Sciatic nerve (tissue), 2 donors: ENCODE measurements at places on chromosomes 16 and 17. TPM values are rescaled to one million over a fixed set of nuclear protein-coding genes. Genes with fewer than 3 reads are reported as not detected.

IL4R gene
- 62.8 TPM for total RNA-seq

DNA sequence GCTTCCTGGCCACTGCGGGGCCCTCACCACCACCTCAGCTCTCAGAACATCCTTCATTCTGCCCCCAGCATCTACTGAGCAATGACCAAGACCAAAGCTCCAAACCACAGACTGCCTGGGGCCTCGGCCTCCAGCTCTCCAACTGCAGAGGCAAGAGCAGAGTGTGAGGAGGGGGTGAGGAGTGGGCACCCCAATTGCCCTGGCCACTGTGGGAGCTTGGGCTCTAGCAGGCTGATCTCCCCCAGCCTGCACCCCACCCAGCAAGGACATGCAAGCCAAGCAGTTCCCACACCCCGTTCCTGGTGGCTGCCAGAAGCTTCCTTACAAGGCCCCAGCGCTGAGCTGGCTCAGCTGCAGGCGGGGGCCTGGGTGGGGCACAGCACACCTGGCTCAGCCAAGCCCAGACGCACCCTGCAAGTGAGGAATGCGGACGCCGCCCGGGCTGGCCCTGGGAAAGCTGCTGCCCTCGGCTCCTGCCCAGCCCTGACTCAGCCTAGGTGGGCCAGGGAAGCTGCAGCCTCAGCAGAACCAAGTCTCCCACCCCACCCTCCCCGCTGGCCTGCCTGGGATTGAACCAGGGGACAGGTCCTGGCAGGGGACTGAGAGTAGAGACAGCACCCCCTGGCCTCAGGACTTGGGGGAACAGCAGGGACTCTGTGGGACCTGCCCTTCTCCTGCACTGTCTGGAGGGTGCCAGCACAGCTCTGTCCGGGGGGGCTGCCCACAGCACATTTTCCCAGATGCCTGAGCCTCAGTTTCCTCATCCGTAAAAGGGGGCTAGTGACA, 29.7 kb upstream of the KRT17 start:
- DNase-seq = no peak

DNA sequence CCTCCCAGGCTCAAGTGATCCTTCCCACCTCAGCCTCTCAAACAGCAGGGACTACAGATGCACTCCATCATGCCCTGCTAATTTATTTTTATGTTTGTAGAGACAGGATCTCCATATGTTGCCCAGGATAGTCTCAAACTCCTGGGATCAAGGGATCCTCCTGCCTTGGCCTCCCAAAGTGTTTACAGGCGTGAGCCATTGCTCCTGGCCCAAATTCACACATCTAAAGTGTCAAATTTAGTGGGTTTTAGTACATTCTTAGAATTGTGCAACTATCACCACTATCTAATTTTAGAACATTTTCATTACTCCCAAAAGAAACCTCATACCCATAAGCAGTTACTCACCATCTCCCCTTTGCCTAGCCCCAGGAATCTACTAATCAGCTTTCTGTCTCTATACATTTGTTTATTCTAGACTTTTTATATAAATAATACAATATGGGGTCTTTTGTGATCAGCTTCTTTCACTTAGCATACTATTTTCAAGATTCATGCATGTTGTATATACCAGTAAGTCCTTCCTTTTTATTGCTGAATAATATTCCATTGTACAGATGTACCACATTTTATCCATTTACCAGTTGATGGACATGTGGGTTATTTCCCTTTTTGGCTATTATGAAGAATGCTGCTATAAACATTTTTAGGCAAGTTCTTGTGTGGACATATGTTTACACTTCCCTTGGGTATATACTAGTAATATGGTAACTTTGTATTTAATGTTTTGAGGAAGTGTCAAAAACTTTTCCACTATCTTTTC, 25.1 kb upstream of the ITGA2B start:
- no peak for DNase-seq

C1QTNF8 gene
- total RNA-seq = not detected

ARL5C gene
- not detected for total RNA-seq

- no peak for DNase-seq
Measured at GRCh38 chr17:40338058-40338457, 26.5 kb downstream of the GJD3 start.

TMEM100 gene
- 13.5 TPM for total RNA-seq

- peak; percentile 47 for DNase-seq
Measured at GRCh38 chr17:27968206-27968732, 74.2 kb upstream of the NLK start.

GRCh38 chr16:89618109-89618998, 4.9 kb downstream of the DPEP1 start:
- no peak for DNase-seq
